ENCODE measurements at places on chromosomes 13 and 19.
A peak's percentile ranks its signal among the peaks of the same experiment; 100 is the strongest.

DNA sequence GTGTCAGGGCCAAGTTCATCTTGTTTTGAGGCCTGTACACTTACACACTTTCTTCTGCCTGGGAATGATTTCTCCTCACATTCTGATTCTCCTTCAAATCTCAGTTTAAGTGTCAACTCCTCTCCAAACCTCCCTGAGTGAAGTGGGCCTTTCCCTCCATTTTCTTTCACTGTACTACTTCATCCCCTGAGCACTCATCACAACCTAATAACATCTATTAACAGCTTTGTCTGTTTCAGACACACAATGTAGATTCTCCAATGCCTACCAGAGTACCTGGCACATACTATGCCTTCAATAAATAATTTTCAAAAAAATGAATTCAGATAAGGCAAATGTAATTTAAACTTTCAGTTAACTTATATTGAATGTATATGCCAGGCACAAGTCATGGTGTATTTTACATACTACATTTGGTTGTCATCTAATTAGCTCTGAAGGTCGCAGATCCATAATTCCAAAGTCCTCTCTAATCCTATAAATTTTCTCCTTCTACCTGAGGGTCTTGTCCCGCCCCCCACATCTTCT, 357 bp upstream of the COG6 start:
- DNase-seq, result no peak

DNA sequence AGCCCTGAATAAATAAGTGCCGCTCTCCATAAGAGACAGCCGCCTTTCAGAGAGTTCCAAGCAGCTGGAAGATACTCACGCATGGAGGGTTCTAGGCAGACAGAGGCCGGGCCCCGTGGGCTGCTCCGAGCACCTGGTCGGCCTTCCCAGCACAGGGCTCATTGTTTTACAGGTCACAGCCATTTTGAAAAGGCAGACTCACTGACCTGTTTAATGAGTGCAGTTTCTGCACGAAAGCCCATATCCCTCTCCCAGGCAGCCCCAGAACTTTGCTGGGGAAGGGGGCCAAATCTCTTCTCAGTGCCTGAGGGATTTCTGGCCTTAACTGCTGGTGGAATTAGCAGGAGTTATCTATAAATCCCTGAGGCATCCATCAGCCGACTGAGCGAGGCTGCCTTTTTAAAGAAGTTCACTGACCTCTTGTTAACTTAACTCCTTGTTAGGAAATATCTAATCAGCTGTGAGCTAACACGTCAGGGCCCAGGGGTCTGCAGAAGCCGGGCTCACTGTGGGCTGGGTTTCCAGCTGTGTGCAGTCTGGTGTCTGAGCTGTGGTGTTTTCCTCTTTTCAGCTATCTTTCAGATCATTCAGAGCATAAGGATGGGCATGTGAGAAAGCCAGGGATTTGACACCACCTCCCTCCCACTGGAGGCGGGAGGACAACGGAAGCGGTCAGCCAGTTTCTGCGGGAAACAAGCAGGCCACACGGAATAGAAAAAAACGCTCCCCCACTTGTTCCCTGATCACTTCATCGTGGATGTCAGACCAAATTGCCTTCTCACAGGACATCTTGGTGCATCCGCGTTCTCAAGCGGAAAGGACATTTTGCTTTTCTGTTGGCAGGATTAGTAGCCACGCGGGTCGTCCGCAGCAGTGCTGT, 23.3 kb downstream of the SERP2 start:
- DNase-seq, result peak; percentile 73

DNA sequence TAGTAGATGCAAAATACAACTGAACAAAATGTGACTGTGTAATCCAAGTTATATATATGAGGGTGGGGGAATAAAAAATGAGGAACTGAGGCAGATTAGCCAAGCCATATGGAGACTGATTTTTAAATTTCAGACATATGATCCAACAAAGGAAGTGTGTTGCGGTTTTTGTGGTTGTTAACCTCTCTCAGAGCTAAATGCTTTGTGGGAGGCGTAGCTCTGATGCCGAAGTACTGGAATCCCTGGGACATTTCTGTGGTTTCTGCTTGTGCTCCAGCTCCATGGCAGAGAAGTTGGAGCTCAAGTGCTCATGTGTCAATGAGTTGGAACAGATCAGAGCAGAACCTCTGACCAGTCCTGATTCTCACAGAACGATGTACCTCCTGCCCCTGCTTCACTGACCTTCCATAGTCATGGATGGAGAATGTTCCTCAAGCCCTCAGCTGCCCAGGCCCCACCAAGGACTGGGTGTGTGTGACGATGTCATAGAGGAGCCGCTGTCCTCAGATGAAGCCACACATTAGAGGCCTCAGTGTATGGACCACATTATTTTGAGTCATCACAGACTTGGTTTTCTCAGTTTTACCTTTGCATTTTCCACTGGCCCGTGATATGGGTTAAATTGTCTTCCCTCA, 107.6 kb downstream of the SOX1 start:
- DNase-seq, result no peak

- no peak for DNase-seq
Observed at GRCh38 chr13:62185631-62186255, 770.1 kb upstream of the PCDH20 start.

GRCh38 chr13:99380921-99381645, 73.9 kb upstream of the GPR183 start:
- peak; percentile 79 for DNase-seq

DNA sequence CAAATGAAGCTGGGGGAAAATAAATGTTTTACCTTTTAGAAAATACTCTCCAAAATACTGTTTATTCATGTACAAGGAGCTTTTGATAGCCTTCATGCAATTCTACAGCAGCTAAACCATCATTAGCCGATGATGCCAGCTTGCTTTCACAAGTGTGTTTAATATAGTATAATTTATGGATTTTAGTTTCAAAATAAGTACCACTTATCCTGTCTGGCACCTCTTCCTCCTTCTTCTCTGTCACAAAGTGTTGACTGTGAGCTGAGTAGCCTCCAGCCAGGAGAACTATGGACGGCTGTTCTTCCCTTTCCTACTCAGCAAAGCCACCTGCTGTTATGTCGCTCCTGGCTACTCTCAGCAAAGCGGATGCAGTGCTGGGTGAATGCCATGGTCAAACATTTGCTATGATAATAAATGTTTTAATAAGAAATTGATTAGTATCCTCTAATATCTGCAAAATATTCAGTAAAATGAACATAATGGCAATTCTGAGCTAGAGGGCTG, 238.2 kb downstream of the LIG4 start:
- DNase-seq, result no peak

DNA sequence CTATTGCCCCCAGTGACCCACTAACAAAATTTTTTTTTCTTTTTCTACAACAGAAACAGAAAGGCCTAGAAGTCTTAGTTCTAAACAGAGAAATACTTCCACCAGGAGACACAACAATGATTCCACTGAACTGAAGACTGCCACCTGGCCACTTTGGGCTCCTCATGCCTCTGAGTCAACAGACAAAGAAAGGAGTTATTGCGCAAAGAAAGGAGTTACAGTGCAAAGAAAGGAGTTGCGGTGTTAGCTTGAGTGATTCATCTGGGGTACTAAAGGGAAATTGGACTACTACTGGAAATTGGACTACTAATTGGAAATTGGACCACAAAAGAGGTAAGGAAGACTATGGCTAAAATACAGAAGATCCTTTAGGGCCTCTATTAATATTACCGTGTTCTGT, 116.6 kb downstream of the PCDH17 start:
- DNase-seq, result no peak

- DNase-seq, result no peak
Observed at GRCh38 chr13:44989941-44990340, 603 bp downstream of the GPALPP1 start.

- DNase-seq, result peak; percentile 94
Observed at GRCh38 chr13:48132961-48133360, 38.1 kb upstream of the MED4 start.

DNA sequence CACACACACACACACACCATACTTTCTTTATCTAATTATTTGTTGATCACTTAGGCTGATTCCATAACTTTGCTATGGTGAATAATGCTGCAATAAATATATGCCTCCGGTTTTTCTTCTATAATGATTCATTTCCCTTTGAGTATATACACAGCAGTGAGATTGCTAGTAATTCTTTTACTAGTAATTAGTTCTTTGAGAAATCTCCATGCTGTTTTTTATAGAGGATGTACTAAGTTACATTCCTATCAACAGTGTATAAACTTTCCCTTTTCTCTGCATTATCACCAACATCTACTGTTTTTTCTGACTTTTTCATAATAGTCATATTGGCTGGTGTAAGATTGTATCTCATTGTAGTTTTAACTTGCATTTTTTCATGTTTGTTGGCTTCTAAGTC, 1405.1 kb downstream of the PCDH9 start:
- DNase-seq, result no peak

DNA sequence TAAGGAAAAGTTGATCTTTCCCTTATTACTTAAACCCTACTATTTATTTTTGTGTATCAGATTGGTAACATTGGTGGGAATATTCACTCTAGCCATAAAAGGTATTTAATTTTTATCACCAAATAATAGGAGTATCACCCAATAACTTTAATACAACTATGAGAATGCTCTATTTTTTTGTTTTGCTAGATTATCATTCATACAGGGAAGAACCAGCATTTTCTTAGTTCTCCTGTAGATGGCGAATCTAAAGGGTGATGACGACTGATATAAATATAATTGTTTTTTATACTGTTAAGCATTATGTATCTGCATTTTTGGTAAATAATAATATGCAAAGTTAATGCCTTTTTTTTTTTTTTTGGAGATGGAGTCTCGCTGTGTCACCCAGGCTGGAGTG, 7.9 kb upstream of the FRY start:
- DNase-seq, result no peak

DNA sequence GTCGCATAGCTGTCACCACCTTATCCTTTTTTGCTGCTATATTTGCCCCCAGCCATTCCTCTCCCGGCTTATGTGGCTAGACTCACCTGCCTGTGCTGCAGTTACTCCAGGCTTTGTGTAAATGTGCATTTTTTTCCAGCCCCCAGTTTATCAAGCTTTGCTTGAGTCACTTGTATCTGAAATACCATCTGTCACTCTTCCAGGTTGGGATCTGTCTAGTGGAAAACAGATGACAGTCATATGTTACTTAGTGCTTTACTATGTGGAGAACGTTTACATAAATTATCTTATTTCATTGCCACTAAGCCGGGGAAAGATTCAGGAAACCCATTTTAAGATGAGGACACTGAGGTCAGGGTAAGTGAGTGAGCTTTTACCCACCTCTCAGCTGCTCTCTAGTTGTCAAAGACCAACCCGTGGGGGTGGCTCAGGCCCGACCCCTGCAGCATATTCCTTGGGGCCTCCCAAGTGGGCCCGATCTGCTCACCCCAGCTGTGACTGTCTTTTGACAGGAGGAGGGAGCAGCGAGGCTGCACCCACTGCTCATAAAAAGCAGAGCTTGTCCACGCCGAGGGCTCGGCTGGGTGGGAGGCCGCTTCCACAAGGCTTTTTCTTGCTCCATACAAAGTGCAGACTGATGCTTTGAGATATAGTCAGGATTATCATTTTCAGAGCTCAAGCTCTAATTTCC, 7.2 kb downstream of the GJB2 start:
- DNase-seq, result no peak
